ENCODE measurements at places on chromosomes 7 and 10.

DNA sequence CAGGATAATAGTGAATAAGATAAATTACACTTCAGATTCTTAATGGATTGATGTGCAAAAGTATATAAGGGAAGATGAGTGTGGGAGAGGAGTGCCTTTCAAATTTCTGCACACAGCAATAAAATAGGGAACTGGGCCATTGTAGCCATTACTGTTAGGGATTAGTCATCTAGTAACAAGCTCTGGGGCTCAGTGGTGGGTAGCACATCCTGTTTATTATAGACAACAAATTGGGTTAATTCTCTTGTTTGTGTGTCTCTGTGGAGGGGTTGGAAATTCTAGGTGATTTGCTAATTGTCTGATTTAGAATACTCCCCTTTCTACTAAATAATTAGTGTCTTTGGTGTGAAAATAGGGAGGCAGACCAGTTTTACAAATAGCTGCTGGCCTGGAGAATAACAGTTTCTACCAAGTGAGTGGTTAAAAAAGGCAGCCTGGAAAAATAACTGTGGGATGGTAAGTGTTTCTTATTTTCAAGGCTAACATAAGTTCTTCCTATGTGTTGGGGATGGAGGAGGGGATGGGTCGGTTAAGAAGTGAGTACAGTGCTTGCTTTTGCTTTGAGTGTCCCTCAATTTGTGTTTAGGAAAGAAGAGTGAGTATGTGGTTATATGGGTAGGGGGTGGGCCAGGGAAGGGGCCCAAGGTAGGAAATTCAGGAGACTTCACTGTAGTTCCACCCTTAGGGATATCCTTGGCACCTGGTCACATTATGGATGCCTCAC is 43.3 kb upstream of the TMEM248 start:
- no peak for DNase-seq

GRCh38 chr7:20417260-20417659 is 86.6 kb downstream of the ITGB8 start:
- no peak for DNase-seq

- DNase-seq, result no peak
Observed at GRCh38 chr10:97328646-97329453, 5.7 kb downstream of the FRAT2 start.

DNA sequence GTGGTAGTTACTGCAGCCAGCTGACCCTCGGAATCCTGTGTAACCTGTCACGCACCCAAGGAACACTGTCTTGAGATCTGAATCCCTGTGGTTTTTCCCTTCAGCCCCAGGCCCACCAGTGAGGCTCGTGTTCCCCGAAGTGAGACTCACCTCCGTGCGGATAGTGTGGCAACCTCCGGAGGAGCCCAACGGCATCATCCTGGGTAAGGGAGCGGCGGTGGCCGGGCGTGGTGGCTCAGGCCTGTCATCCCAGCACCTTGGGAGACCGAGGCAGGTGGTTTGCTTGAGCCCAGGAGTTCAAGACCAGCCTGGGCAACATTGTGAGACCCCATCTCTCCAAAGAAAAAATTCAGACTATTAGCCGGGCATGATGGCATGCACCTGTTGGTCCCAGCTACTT is 549.9 kb upstream of the FOXK1 start:
- DNase-seq, result no peak

- DNase-seq, result no peak
Observed at GRCh38 chr10:111410740-111411139, 333.9 kb downstream of the ADRA2A start.

- DNase-seq, result no peak
Observed at GRCh38 chr7:115911465-115911864, 119.1 kb downstream of the TFEC start.

- no peak for DNase-seq
Observed at GRCh38 chr10:117553815-117554172, 11.2 kb downstream of the EMX2 start.

DNA sequence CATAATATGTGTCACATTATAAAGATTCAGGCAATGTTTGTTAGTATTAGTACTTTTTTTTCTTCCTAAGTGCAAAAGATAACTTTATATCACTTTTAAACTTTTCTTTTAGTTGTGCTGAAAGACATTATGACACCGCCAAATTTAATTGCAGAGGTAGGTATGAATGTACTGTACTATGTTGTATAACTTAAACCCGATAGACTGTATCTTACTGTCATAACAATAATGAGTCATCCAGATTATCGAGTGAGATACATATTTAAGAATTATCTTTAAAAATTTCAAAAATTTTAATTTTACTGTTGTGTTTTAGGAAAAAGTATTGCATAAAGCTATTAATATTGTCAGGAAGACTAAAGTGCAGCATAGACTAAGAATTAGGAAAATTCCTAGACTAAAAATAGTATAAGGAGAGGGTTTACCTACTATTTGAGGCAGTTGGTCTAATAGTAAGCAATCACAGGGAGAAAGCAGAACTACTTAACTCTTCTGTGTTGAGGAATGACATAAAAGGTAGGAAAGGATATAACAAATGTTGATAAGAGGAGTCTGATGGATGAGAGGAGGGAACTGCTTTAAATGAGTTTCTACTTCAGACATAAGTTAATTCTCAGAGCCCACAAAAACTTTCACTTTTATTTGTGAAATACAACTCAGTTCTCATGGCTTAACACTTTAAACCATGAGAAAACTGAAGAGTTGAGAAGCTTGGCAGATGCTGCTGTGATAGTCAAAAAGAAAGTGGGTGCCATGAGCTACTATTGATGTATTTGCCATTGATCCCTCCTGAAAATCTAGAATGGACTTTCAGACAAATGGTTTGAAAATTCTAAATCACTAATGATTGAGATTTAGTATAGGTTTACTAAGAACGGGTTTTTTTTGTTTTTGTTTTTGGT is 67.8 kb downstream of the PTEN start:
- DNase-seq, result no peak

DNA sequence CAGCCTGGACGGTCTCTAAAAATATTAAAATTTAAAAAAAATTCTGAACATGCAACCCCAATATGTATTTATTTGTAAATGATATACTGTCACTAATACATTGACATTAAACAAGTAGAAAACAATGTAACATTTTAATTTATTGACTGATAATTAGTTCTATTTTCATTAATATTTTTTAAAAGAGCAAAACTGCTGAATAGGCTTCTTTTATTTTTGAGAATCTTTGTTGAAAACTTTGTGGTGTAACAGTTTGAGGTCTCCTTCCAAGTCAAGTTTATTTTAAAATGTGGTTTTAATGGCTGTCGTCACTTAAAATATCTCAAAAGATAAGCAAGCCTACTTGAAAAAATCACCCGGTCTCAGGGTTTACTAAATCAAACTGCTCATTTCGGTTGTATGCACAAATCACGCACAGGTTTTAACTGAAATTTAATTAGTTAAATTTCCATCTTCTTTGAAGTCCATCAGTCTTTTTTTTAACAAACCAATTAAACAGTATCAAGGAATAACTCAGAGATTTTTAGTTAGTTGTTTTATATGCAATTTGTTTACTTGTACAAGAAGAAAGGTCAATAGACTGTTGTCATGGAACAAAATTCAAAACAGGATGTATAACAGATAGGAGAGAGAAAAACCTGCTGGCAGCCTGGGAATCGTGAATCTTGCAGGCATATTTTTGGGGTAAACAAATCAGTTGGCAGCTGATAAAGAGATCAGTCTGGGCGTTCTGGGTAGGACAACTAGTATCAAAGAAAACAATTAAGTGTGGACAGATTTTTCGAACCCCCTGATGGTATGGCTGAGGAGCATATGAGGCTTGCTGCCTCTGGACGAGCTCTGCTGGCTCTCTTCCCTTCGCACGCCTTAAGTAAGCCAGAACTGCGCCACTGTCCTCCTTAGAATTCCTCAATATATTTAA is 9.7 kb upstream of the EDRF1 start:
- DNase-seq, result no peak

- DNase-seq, result no peak
Observed at GRCh38 chr10:102121739-102122372, 1.7 kb upstream of the LDB1 start.

- no peak for DNase-seq
Observed at GRCh38 chr10:15775513-15775912, 55.8 kb upstream of the ITGA8 start.

DNA sequence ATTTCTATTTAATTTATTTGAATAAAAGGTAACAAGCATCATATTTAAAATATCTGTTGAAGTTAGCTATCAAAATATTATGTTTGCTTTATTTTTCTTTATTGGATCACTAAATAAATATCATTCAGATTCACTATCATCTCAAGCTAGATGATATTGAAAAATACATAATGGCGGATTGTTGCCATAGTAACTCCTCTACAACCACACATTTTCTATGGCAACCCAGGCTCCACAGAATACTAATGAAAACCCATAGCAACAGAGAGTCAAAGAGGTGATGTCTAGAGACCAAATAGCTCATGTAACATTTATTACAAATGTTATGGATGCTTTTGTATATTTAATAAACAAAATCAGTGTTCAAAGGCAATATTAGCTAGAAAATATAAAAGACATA is 148.9 kb upstream of the CDK1 start:
- DNase-seq, result peak; percentile 64

- no peak for DNase-seq
Observed at GRCh38 chr7:47346377-47346914, 235.5 kb downstream of the TNS3 start.

GRCh38 chr7:107638594-107638993 is 22.0 kb upstream of the SLC26A4 start:
- no peak for DNase-seq

DNA sequence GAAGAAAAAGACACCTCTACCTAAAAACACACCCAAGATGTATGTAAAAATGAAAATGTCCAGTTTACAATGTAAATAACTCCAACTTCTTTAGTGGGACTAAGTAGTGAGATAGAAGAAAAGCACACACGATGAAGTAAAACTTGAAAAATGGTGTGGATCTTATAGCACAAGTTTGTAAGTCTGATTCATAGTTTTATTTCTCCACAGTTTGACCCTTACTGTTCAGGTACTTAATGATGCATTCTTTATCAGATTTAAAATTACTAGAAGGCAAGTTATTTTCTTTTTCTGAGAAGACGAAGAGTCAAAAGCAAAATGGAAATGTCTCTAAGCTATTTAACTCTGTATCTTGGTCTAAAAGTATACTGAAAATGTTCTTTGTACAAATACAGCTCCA is 6.1 kb downstream of the NAMPT start:
- no peak for DNase-seq

DNA sequence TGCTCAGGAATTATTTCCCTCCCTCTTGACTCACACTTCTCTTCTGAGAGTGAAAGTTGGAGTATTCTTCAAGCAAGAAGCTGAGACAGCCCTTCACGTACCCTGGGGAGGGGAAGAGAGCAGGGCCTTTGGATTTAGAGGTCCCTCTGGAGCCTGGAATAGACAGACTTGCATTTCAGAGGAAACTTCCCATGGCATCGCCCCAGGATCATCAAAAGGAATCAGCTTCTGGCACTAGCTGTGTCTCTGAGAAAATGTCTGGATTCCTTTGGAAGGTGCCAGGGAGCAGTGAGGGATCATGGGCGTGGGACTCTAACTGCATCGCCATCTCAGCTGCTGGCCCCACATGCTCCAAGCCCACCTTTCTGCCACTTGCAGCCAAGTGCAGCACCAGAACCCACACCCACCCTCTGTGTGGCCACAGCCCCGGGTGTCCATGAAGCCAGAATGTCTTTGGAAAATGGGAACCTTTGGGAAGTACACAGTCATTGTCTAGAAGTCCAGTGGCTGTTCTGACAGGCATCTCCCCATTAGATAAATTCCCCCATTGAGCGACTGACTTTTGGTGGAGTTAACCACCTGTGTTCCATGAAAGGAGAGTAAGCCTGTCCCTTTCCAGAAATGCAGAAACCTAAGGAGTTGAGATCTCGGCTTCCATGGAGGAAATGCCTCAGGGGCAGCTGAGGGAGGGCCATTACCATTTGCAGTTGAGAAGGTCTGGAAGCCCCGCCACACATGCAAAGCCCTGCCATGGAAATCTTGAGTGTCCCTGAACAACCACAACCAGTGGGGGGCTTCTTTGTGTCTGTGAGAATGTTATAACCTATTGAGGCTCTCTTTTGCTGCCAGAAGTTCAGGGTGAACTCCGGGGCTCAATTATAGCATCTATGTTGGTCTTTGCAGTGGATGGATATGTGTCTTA is 57.8 kb upstream of the GDF10 start:
- DNase-seq, result no peak

DNA sequence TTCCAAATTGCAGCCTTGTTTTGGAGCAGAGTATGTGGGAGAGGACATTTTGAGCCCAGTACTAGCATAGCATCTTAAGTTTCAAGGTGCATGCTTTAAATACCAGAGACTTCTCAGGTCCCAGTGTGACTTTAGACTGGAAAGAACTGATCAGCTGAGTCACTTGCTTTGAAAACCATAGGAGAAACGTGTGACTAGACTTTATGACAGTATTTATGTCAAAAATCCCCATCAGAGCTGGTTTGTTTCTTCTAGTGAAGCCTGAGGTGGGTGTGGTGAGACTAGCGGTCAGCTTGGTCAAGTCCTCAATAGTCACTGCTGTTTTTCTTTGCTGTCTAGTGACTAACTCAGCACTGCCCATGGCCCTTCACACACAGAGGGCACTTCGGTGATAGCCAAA is 724.2 kb downstream of the GATA3 start:
- no peak for DNase-seq

DNA sequence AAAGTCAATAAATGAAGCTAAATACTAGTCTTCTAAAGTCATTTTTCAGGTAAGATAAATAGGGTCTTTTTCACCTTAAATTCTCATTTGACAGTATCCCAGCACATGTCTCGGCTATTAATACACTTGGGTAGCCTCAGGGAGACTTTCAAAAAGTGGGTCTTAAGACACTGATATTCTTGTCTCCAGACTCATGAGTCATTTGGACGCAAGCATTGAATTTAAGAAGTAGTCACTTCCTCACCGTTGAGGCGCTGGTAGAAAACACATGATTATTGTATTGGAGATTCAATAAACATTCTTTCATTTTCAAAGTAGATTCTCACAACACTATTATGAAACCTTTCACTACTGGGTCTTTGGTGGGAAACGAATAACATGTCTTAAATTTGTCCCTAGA is 108.9 kb upstream of the SP8 start:
- DNase-seq, result no peak

- no peak for DNase-seq
Observed at GRCh38 chr7:50660040-50660829, 95.0 kb upstream of the DDC start.

DNA sequence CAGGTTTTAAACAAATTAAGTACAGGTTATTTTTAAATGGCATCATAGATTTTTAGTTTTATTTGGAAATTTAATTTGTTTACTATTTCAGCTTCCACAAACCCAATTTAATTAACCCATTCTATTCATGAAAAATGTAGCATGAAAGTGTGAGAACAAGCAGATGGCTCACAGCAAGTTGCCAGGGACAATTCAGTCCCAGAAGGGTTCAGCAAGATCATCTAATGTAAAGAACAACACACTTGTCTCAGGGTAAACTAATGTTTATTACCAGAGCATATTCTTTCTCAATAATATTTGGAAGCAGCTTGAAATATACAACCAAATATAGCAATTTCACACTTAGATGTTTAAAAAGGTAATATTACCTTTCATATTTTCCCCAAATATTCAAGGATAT is 166.9 kb upstream of the SLC13A1 start:
- no peak for DNase-seq

Measured in NCI-H1417 (cell line).